Caudate nucleus (tissue), 63 donors: ENCODE measurements at places on chromosomes 2 and 18.
A peak's percentile ranks its signal among the peaks of the same experiment; 100 is the strongest.

DNA sequence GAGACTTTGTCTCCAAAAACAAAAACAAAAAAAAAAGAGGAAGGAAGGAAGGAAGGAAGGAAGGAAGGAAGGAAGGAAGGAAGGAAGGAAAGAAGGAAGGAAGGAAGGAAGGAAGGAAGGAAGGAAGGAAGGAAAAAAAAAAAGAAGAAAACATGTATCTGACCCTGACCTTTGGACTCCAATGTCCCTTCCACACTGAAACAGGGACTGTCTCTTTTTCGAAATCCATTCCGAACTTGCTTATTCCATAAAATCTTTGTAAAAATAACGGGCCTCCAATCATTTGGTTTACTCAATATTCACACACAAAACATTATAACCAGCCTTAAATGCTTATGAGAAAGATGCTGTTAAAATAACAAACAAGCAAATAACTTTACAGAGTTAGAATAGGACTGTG, 225.7 kb downstream of the TCF4 start:
- no peak for DNase-seq

GRCh38 chr2:45987856-45988255, 309.4 kb upstream of the EPAS1 start:
- no peak for DNase-seq

GRCh38 chr2:80548469-80548868, 243.9 kb upstream of the LRRTM1 start:
- no peak for DNase-seq

DNA sequence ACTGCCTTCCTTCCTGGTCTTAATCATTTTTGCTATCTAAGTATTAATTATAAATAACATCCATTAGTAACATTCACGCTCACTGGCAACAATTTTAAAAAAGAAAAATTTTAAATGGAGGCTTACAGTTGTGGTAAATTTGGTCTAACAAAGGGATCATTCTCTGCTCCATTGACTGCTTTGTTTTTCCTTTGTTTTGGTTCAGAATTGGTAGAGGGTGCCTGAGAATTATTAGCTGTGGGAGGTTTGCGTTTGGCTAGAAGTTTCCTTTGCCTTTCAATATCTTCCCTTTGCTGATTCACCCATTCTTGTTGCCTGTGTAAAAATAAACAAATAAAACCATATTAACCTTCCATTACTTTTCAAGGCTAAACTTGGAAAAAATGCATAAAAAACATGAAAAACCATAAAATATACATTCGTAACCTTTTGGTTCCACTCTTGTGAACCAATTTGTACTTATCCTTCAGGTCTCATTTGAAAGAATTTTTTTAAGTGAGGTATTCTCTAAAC, 114.6 kb downstream of the TLK1 start:
- no peak for DNase-seq

DNA sequence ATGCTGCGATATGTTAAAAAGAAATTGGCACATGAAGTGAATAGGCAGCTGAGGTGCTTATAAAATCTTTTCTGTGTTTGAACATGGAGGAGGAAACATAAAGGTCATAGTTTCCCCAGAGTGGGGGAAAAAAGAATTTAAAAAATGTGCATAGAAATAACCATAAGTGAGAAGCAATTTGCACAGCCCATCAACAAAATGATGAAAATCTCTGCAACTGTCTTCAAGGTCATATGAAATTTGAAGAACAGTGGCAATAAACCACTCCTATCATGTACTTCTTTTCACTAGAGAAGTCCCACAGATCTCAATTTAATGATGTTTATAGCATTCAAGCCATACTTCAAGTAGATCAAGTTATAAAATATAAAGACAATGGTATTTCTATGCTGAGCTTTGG, 46.7 kb upstream of the ZNF804A start:
- DNase-seq: no peak

DNA sequence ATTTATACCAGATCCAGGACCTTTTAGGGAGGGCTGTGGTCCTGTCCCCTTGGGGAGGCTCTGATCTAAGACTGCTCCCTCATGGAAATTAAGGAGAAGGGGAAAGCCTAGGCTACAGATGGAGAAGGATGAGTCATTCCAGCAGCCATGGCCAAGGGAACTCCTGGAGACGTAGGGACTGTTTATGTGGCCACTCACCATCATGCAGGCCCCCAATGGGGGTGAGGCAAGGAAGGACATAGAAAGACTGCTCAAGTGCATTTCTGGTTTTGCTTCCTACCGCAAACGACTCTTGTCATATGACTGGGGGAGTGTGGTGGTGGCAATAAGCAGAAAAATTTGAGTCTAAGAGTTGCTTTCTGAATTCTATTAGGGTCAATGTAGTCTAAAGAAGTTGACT, 54.0 kb upstream of the CYP1B1 start:
- no peak for DNase-seq

DNA sequence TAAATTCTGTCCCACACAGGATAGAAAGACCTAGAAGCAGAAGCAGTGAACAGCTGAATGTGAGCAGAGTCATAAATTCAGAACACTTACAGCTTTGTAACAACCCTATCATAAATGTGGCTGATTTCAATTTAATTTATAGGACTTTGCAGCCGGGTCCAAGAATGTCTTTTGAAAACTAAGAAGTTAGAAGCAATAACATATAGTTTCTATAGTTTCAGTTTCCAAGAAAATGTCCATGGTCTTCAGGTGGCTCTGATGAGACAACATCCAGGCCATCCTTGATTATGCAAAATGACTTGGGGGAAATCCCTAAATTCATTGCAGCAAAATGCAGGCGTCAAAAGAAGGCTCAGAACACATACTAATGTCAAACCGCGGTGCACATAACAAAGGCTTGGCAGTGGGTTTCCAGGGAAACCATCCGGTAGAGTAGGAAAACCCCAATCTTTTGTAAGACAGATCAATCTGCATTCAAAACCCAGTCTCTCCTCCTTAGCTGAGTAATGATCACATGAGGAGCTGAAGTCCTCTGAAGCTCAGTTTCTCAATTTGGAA, 442.2 kb upstream of the ID2 start:
- DNase-seq: no peak

DNA sequence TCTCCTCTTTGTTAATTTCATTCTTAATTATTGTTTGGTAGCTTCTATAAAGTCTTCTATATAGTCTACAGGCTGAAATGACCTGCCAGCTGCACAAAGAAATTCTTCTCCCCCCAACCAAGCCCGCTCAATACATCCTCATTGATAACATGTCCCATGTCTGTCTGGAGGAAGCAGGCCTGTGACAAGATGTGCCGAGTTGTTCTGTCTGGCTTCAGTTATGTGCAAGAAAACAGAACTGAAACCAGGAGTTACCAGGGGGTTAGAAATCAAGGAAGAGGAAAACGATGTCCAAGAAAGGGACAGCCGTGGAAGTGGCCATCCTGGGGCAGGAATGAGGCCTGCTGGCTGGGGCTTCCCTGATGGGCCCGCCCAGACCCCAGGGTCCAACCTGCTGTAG, 57.6 kb downstream of the MTCL1 start:
- DNase-seq: no peak

DNA sequence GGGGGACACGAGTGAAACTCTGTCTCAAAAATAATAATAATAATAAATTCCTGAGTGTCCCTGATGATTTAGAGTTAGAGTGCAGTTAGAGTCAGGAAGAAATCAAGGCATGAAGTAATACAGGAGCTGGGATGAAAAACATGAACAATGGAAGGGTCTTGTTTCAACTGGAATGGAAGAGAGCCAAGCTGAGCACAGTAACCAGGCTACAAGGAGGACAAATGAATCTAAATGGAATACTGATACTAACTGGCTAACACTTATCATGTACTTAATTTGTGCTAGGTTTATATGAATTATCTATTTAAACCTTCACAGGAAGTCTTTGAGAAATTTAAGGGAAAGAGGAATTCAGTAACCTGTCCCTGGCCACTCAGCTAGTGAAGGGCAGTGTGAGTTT, 38.8 kb upstream of the PSME4 start:
- DNase-seq: peak; percentile 1

- DNase-seq: no peak
Observed at GRCh38 chr2:10264506-10265328, 38.0 kb upstream of the HPCAL1 start.

GRCh38 chr2:101756266-101756665, 58.8 kb downstream of the MAP4K4 start:
- DNase-seq: no peak

GRCh38 chr18:63965716-63966330, 4.1 kb upstream of the SERPINB8 start:
- no peak for DNase-seq

GRCh38 chr2:149994057-149994728, 406.6 kb upstream of the MMADHC start:
- DNase-seq: no peak

GRCh38 chr2:120856421-120856862, 120.8 kb downstream of the GLI2 start:
- DNase-seq: no peak

- no peak for DNase-seq
Observed at GRCh38 chr2:174403628-174404027, 8.1 kb downstream of the SCRN3 start.

- no peak for DNase-seq
Observed at GRCh38 chr2:212708355-212708754, 169.8 kb upstream of the ERBB4 start.

DNA sequence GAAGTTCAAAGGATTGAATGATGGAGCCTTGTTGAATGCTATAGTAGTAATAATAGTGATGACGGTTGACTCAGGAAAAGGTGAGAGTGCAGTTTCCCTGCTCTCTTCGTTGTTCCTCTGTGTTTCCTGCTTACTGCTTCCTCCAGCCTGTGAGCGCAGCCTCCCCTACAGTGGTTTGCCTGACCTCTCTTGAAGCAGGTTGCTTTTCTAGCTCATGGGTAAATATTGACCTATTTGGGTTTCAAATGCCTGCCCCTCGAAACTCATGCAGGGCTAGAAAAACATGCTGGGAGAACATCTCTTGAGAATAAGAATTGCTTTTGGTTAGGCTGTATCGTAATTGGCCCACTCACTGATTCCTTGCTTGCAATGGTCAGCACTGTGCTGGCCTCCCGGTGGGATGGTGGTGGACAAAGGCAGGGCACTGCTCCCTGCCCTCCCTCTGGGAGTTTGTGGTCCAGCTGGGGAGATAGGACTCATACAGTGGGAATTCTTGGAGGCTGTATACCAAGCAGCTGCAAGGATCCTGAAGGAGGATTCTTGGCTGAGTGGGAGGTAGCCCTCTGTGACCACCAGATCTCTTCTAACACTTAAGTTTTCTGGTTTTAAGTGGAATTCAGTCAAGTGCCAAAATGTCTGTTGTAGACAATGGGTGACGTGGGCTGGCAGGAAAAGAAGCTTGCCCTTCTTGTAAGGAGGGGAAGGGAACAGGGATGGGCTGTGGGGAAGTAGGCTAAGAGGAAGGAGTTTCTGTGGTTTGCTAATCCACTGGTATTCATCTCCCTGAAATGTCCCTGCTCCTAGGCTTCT, 5.4 kb upstream of the RNF181 start:
- DNase-seq: no peak

- DNase-seq: no peak
Observed at GRCh38 chr2:127451981-127452380, 33.8 kb downstream of the PROC start.

- no peak for DNase-seq
Observed at GRCh38 chr2:187709065-187709464, 154.8 kb upstream of the TFPI start.

DNA sequence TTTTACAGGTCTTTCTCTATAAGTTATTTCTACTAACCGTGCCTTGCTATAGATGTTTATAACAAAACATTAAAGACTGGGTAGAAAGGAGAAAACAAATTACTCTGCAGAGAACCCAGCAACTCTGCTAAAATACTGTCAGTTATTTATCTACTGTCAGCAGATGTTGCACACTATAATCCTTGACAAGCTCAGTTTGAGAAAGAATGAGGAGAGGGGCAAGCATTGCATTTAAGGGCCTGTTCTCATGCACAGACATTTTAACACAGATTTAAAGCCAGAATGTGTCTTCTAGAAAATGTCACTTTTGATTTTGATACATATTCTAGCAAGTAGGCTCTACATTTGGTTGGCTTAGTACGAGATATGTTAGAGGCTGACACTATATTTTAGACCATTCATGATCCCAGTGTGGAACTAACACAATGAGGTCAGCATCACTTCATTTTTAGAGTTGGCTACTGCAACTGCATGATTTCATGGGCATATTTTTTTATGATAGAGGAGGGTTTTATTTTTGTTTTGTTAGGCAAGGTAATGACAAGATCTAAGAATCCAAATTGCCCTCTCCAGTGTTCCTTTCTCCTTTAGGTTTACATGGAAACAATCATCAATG, 516.4 kb downstream of the ZEB2 start:
- no peak for DNase-seq

GRCh38 chr18:76496194-76496890, 1.3 kb upstream of the ZNF516 start:
- DNase-seq: no peak

GRCh38 chr2:46651363-46652099, 172.2 kb downstream of the TMEM247 start:
- DNase-seq: no peak
